ENCODE measurements at places on chromosomes 2 and 18. TPM values are rescaled to one million over a fixed set of nuclear protein-coding genes. Genes with fewer than 3 reads are reported as not detected.

GRCh38 chr2:204657024-204657423, 111.7 kb downstream of the PARD3B start:
- H3K4me3 ChIP-seq = no peak overlapping the region
- no peaks in the 10 kb centered on the region for H3K4me1 ChIP-seq
- H3K36me3 ChIP-seq = no peaks in the 10 kb centered on the region
- no peak for DNase-seq
- no peaks in the 10 kb centered on the region for H3K27me3 ChIP-seq

DNA sequence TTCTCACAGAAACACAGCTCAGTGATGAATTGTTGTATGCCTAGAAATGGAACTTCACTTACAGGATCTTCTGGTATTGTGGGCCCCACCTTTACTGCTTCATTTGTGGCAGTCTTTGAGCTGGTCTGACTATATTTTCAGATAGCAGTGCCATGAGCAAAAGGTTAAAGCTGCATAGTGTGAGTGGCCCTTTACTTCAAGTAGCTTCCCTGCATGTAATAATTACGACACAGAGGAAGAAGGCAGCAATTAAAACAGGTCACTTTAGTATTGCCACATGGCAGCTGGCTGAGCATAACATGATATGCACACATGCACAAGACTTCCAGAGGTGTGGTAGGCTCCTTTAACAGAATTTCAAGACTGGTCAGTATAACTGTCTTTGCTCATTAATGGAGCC, 426.3 kb upstream of the ZEB2 start:
- H3K27me3 ChIP-seq = no peaks in the 10 kb centered on the region
- no peak overlapping the region for H3K4me3 ChIP-seq
- no peak for DNase-seq
- no peaks in the 10 kb centered on the region for H3K36me3 ChIP-seq

DNA sequence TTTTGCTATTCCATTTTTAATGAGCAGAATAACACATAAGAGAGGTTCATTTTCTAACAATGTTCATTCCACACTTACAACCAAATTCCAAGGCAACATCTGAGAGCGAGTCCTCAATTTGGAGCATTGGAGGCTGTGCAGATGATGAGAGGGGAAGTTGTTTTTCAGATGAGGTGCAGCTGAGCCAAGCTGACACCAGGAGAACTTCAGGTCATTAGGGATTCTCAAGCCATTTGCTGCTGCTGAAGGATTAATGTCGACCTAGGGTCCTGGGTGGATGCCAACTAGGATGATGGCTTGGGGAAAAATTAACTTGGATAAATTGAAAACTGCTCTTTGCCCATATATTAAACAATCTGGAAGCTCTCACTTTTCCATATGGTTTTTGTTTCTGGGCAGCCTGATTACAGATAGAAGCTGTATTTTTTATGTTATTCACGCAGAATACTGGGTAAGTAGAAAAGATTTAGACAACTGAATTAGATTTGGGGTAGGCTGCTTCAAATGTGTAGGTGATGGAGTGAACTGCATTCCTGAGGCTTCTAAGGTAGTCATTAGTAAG, 206.4 kb upstream of the SLC39A10 start:
- no peak overlapping the region for H3K27ac ChIP-seq
- no peaks in the 10 kb centered on the region for H3K27me3 ChIP-seq
- H3K36me3 ChIP-seq = no peaks in the 10 kb centered on the region
- no peak overlapping the region for H3K4me3 ChIP-seq

- H3K4me3 ChIP-seq = no peak overlapping the region
- no peaks in the 10 kb centered on the region for H3K36me3 ChIP-seq
- H3K27ac ChIP-seq = no peak overlapping the region
- DNase-seq = no peak
Observed at GRCh38 chr18:78244779-78245178, 734.8 kb upstream of the SALL3 start.

- H3K4me1 ChIP-seq = no peaks in the 10 kb centered on the region
- no peaks in the 10 kb centered on the region for H3K36me3 ChIP-seq
- peaks cover 37% of the 10 kb centered on the region for H3K27me3 ChIP-seq
- no peak overlapping the region for H3K4me3 ChIP-seq
- H3K27ac ChIP-seq = no peak overlapping the region
Observed at GRCh38 chr2:217905395-217905794, 97.4 kb downstream of the TNS1 start.

DNA sequence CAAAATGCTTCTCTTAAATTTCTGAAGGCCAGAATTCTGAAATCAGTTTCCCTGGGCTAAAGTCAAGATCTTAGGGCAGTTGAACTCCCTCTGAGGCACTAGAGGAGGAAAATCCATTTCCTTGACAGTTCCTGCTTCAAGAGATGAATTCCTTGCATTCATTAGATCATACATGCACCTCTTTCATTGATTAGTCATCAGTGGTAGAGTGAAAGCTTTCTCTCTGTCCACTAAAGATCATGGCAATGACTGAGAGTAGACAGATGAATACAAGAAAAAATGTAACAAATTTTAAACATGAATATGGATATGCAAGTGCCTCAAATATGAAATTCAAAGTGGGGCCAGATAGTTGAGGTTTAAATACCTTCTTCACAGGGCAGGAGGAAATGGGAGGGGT, 693.4 kb upstream of the TMEFF2 start:
- no peaks in the 10 kb centered on the region for H3K36me3 ChIP-seq
- no peaks in the 10 kb centered on the region for H3K27me3 ChIP-seq
- no peak overlapping the region for H3K4me3 ChIP-seq
- no peaks in the 10 kb centered on the region for H3K4me1 ChIP-seq
- DNase-seq = no peak
- H3K27ac ChIP-seq = no peak overlapping the region

- DNase-seq = no peak
- no peak overlapping the region for H3K4me3 ChIP-seq
- no peak overlapping the region for H3K27ac ChIP-seq
- no peaks in the 10 kb centered on the region for H3K27me3 ChIP-seq
Observed at GRCh38 chr18:49854681-49855080, 41.3 kb upstream of the ACAA2 start.

DNA sequence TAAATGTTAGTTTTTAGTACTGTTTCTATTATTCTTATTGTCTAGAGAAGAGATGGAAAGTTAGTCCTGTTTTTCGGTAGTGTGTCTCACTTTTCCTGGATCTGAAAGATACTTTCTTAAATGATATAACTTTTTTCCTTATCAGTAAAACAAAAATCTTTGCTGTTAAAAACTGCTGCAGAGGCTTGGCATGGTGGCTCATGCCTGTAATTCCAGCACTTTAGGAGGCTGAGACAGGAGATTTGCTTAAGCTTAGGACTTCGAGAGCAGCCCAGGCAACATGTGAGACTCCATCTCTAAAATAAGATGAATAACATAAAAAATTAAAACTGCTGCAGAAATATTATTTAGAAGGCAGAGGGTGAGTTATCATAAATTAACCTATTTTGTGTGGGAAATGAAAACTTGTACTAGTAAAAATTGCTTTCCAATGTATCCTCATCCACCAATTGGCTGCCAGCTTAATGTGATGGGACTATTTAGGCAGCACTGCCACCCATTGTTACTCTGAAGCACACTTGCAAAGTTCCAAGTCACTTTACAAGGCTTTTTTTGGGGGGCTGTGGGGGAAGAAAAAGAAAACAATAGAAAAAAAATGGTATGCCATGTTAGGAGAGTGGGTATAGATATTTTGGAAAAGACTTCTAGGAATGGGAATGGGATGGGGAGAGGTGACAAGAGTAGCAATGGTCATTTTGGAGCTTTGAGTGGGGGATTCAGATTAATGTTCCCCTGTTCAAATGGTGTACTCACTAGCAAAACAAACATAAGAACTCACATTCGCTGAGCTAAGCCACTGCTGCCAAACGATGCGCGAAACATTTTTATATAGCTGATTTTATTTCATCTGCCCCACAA, 62.7 kb downstream of the MEIS1 start:
- H3K27ac ChIP-seq = peak overlapping the region; percentile 91
- DNase-seq = no peak
- no peaks in the 10 kb centered on the region for H3K36me3 ChIP-seq
- H3K4me3 ChIP-seq = peak overlapping the region; percentile 32

DNA sequence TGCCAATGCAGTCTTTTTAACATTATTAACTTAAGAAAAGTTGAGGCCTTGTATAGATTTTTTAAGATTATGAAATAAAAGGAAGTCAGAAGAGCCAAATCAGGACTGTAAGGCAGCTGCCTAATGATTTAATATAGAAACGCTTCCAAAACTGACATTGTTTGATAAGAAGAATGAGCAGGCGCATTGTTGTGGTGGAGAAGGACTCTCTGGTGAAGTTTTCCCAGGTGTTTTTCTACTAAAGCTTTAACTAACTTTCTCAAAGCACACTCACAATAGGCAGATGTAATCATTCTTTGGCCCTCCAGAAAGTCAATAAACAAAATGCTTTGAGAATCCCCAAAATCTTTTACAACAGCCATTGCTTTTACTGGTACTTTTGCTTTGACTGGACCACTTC, 288.6 kb upstream of the FIGN start:
- H3K27ac ChIP-seq = no peak overlapping the region
- no peak for DNase-seq
- H3K27me3 ChIP-seq = no peaks in the 10 kb centered on the region
- H3K4me3 ChIP-seq = no peak overlapping the region
- no peaks in the 10 kb centered on the region for H3K36me3 ChIP-seq

DNA sequence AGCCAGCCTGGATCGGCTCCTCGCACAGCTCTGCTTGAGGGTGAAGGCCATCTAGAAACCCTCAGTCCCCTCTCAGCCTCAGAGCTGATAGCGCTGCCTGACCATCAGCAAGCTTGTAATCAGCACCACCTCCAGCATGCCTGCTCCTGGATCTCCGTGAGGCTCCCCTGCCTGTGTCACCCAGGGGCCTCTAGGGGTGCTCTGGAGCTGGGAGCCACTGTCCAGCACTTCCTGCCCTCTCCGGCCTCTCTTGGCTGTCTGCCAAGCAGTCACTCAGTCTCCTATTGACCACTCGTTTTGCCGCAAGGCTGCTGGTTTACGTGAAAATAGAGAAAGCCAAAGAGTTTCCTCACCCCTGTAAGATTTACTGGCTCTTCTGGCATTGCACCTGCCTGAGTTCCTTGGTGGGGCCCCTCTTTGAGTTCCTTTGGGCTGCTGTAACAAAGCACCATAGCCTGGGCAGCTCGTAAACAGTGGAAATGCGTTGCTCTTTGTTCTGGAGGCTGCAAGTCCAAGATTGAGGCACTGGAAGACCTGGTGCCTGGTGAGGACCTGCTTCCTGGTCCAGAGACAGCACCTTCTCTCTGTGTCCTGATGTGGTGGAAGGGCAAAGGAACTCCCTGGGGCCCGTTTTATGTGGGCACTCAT, 17.9 kb downstream of the CAPN10 start:
- H3K27me3 ChIP-seq = no peaks in the 10 kb centered on the region
- H3K4me3 ChIP-seq = no peak overlapping the region
- DNase-seq = peak; percentile 78
- no peaks in the 10 kb centered on the region for H3K4me1 ChIP-seq
- H3K27ac ChIP-seq = no peak overlapping the region
- H3K36me3 ChIP-seq = no peaks in the 10 kb centered on the region

DNA sequence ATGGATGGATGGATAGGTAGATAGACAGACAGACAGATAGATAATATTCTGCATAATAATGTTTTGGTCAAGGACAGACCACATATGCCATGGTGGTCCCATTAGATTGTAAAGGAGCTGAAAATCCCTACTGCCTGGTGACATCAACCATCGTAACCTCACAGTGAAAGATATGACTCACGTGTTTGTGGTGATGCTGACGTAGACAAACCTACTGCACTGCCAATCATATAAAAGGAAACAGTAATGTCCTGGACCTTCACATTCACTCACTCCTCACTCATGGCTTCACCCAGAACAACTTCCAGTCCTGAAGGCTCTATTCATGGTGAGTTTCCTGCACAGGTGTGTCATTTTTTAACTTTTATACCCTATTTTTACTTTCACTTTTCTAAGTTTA, 202.9 kb upstream of the TPO start:
- no peaks in the 10 kb centered on the region for H3K36me3 ChIP-seq
- H3K27ac ChIP-seq = no peak overlapping the region
- H3K4me1 ChIP-seq = no peaks in the 10 kb centered on the region

DNA sequence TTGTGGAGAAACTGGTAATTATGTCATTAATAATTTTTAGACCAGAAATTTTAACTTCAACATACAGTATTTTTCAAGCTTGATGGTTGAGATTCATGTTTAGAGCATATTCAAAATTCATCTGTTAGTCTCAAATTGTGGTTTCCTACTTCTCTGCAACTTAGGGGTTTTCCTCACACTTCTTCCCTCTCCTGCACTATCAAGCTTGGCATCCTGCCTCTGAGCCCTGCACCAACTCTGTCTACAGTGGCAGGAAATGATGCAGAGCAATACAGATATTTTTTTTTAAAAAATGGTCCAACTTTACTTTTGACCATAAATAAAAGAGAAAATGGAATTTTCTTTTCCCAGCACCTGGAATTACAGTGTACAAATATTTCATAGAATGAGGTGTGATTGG, 247.3 kb downstream of the NUP35 start:
- H3K36me3 ChIP-seq = no peaks in the 10 kb centered on the region
- no peaks in the 10 kb centered on the region for H3K27me3 ChIP-seq
- no peaks in the 10 kb centered on the region for H3K4me1 ChIP-seq
- no peak overlapping the region for H3K27ac ChIP-seq
- no peak overlapping the region for H3K4me3 ChIP-seq
- no peak for DNase-seq

DNA sequence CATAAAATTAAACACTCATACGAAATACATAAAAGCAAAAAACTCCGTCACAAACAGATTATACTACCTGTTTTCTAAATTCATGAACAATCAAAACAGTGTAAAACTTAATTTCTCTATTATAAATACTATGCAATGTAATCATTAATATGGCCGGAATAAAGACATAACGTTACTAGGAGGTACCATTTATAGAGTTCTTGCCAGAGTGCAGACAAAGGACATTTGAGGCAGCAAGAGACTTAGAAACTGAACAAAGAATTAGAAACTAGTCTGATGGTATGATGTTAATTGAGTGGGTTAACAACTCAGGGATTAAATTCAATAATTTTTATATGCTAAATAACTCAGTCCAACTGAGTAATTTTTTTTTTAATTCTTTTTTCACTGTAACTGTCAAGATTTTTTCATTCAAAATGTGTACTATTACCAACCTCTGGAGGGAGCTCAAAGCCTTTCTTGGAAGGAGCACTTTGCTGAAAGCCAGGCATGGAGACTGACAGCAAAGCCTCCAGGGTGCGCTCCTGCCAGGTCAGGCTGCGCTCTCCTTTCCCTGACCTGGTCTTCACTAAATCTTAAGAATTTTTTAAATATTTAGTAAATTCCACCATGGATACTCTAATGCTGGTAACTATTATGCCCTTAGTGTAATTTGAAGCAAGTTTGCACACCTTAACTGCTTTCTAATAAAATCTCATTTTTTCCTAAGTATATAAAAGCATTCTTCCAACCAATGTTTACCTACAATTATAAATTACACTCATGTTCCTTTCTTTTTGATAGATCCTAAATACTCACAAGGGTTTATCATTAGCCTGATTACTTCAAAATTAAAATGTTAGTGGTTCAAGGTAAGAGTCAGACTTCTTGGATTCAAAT, 34.1 kb downstream of the WDR35 start:
- no peak overlapping the region for H3K4me3 ChIP-seq
- 0 out of 2 replicates have a peak, but pooled peaks cover 3% of the 10 kb centered on the region for H3K36me3 ChIP-seq
- DNase-seq = peak; percentile 57
- no peaks in the 10 kb centered on the region for H3K27me3 ChIP-seq

- H3K36me3 ChIP-seq = no peaks in the 10 kb centered on the region
- no peak overlapping the region for H3K4me3 ChIP-seq
- no peaks in the 10 kb centered on the region for H3K4me1 ChIP-seq
- no peak overlapping the region for H3K27ac ChIP-seq
Observed at GRCh38 chr2:59804732-59805131, 748.7 kb downstream of the BCL11A start.

The LCT gene
- total RNA-seq = not detected

The DSG4 gene
- total RNA-seq = not detected

The CNRIP1 gene
- total RNA-seq = not detected

The FNDC4 gene
- total RNA-seq = 5.3 TPM

Data from PC-9 (cell line).